ENCODE measurements at places on chromosomes 5 and 9.
A peak's percentile ranks its signal among the peaks of the same experiment; 100 is the strongest.

- DNase-seq, result no peak
Observed at GRCh38 chr9:125993466-125993865, 246.3 kb downstream of the PBX3 start.

DNA sequence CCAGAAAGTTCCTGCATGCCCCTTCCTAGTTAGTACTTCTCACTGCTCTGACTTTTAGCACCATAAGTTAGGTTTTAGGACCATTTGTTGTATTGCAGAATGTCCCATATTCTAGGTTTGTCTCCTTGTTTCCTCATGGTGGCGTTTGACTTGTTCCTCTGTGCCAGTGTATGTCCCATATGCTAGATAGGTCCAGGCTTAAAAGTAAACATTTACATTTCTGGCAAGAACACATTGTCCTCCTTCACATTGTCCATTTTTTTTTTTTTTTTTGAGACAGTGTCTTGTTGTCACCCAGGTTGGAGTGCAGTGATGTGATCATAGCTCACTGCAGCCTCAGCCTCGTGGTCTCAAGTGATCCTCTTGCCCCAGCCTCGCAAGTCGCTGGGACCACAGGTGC is 15.4 kb downstream of the TBC1D13 start:
- no peak for DNase-seq

DNA sequence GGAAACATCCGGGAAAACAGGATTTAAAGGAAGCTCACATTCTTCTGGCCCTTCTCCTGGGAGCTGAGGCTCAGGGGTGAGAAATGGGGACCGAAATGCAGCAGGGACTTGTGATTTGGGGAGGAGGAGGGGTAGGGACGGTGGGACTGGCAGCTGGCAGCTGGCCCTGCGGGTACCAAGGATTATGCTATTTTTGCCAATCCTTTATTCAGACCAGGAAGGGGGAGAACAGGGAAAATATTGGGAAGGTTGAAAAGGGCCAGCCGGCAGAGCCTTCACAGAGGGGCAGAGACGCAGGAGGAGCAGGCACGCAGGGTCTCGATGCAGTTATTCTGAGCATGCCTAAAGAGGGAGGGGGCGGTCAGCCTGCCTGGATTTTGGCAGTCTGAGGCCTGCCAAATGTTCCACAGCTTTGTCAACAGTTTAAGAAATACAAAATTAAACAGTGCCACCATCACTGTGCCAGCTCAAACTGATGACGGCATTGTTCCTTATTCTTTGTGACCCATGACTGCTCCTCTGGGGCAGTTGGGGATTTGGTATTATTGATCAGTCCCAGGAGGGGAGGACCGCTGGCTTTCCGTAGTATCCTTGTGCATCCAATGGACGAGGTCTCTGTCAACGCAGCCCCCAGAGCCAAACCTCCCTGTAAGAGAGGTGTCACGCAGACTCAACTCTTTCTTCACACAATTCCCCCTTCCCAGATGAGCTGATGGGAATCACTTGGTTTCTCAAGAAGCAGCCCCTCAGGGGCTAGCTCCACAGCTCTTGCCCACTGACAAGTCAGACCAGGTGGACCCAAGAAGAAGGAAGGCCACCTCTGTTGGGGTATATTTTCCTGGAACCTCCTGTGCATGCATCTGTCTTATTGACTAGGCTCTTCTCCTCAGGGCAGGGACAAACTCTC is 553.3 kb downstream of the BNC2 start:
- DNase-seq, result no peak

- peak; percentile 76 for DNase-seq
Observed at GRCh38 chr5:6158974-6159831, 219.1 kb downstream of the MED10 start.

DNA sequence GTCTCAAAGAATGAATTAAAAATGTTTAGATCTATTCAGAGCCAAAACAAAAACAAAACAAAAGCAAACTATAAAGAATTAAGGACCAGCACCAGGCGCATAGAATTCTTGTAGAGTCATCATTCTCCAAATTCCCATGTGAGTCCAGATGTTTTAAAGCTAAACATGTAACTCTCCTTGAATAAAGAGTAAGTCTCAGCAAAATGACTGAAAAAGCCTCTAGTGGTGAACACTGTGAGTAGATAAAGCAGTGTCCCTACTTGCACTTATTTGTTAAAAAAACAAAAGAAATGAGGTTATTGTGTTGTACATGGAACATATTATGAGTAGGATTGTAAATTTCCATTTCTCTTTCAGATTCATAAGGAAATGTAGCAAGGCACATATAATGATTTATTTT is 44.0 kb downstream of the NNT start:
- no peak for DNase-seq

DNA sequence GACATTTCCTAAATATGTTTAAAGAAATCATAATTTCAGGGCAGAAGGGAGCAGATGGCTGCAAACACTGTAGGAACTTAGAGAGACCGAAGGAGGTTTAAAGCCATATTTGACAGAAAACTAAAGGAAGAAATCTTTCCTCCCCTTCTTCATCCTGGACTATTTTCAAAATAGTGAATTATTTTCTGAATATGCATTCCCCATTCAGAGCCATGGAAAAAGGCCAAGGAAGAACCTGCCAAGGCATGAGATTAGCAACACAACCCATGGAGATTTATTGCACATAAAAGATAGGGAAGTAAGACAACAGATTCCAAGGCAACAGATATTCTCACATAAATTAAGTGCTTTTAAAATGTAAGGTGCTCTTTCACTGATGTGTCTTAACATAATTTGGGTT is 233.3 kb upstream of the ADAMTS16 start:
- no peak for DNase-seq

DNA sequence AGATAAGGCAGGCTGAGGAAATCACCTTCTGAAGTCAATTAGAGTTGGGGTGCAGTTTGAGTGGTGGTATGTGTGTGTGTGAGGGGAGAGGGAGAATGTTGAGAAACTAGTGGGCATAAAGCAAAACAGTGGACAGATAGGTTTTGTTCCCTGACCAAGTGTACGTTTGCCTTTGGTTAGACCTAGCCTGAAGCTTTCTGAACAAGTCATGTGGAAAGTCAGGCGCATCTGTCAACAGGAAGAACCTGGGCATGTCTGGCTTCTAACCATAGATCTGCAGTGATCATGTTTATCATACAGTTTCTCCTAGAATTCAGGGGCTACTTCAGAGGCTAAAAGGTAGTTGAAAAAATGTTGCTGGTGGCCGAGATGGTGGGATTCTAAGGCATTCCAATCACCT is 143.2 kb upstream of the PCA3 start:
- DNase-seq, result no peak

- DNase-seq, result no peak
Observed at GRCh38 chr5:31225118-31225517, 31.6 kb downstream of the CDH6 start.

DNA sequence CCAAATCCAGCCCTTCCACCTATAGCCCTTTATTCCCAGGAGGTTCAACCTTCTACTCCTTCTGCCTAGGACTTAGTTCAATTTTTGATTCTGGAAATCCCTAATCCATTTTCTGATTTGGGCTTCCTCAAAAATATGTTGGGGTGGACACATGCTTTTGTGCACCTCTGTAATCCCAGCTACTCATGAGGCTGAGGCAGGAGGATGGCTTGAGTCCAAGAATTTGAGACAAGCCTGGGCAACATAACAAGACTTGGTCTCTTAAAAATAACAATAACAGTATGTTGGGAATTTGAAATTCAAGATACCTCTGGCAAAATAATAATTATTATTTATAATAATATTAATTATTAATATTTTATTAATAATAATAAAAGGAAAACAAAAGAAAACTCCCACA is 188.7 kb upstream of the TLE4 start:
- no peak for DNase-seq

DNA sequence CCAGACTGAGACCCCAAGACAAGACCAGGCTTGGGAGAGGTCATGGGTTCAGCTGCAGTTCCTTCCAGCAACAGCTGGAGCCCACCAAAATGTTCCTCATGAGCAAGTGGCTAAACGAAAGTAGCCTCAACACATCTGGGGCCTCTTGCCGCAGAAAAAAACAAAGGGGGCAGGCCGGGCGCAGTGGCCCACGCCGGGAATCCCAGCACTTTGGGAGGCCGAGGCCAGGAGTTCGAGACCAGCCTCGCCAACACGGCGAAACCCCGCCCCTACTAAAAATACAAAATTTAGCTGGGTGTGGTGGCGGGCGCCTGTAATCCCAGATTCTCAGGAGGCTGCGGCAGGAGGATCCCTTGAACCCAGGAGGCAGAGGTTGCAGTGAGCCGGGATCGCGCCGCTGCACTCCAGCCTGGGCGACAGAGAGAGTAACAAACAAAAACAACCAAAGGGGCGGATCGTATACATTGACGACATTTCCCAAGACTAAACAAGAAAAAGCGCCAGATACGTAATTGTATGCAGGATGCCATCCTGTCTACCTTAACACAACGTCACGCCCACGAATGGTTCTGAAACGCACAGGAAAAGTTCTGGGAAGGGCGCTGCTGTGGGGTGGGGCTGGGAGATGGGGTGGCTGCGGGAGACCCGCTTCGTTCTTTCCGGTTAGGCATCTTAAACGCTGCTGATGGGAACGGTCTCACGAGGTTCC is 1.7 kb downstream of the INPP5E start:
- no peak for DNase-seq

DNA sequence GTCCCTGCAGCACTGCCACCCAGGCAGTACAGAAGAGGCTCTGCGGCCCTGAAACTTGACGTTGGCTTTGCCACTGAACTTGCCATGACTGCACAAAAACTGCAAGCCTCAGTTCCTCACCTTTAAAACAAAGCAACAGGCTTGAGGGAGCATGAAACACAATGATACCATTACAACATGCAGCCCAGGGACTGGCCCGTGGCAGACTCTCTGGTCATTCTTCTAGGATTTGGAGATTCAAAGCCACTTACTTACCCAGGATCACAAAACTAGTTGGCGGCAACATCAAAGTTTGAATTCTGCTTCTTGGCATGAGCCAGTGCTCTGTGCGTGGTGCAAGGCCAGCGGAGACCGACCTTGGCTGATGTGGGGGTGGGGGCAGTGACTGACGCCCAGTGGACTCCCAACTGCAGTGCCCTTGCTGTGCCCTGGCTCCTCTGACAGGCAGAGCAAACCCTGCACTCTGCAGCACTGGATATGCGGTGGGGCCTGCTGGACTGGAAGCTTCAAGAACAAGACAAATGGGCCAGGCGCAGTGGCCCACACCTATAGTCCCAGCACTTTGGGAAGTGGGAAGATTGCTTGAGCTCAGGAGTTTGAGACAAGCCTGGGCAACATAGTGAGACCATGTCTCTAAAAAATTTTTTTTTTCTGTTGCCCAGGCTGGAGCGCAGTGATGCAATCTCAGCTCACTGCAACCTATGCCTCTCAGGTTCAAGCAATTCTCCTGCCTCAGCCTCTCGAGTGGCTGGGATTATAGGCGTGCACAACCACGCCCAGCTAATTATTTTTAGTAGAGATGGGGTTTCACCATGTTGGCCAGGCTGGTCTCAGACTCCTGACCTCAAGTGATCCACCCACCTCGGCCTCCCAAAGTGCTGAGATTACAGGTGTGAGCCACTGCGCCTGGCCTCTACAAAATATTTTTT is 18.9 kb downstream of the SQSTM1 start:
- no peak for DNase-seq

Data from NCI-H748 treated with DMSO at 0.1 percent for 48 hours (cell line).